ENCODE measurements at places on chromosomes 16 and 17.

DNA sequence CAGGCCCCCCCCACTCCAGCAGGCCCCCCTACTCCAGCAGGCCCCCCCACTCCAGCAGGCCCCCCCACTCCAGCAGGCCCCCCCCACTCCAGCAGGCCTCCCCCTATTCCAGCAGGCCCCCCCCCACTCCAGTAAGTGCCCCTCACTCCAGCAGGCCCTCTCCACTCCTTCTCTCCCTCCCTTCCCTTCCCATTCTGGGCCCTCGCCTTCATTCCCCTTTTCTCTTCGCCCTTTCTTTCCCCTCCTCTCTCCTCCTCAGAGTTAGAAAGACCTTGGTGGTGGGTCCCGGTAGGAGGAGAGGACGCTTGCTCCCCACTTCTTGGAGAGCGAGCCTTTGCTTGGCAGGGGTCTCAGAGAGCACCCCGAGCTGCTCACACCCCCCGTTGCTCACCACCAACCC is 177.0 kb upstream of the TNRC6C start:
- H3K27me3 ChIP-seq: peaks cover 13% of the 10 kb centered on the region
- H3K36me3 ChIP-seq: no peaks in the 10 kb centered on the region
- H3K4me3 ChIP-seq: no peak overlapping the region
- no peak for DNase-seq

GRCh38 chr17:57916925-57917858 is 38.0 kb downstream of the CUEDC1 start:
- peaks cover 55% of the 10 kb centered on the region for H3K4me1 ChIP-seq
- DNase-seq: no peak
- no peaks in the 10 kb centered on the region for H3K36me3 ChIP-seq
- H3K27ac ChIP-seq: peak overlapping the region; percentile 89
- no peak overlapping the region for H3K4me3 ChIP-seq

DNA sequence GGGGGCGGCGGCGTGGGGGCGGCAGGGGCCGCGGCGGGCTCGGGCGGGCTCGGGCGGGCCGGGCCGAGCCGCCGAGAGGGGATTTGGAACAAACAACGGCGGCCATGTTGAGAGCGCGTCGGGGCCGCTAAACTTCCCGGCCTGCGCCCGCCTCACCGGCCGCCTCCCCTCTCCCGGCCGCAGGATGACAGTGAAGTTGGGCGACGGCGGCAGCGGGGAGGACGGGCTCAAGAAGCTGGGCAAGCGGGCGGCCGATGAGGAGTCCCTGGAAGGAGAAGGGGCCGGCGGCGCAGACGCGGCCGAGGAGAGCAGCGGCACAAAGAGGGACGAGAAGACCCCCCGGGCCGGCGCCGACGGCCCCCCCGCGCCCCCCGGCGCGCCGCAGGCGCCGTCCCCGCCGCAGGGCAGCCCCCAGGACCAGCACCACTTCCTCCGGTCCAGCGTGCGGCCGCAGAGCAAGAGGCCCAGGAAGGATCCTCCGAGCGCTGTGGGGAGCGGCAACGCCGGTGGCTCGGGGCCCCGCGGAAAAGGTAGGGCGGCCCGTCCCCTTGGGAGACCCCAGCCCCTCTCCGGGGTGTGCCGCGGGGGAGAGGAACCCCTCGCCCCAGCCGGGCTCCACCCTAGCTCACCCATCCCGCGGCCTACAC is 2.4 kb downstream of the CRAMP1 start:
- peak; percentile 18 for DNase-seq
- H3K27ac ChIP-seq: no peak overlapping the region
- peaks cover 13% of the 10 kb centered on the region for H3K4me1 ChIP-seq
- H3K36me3 ChIP-seq: peaks cover 15% of the 10 kb centered on the region
- peaks cover 2% of the 10 kb centered on the region for H3K27me3 ChIP-seq

- H3K4me3 ChIP-seq: no peak overlapping the region
- DNase-seq: no peak
- H3K27ac ChIP-seq: no peak overlapping the region
- H3K4me1 ChIP-seq: no peaks in the 10 kb centered on the region
- no peaks in the 10 kb centered on the region for H3K36me3 ChIP-seq
Measured at GRCh38 chr16:80317599-80318037, 223.2 kb upstream of the DYNLRB2 start.

DNA sequence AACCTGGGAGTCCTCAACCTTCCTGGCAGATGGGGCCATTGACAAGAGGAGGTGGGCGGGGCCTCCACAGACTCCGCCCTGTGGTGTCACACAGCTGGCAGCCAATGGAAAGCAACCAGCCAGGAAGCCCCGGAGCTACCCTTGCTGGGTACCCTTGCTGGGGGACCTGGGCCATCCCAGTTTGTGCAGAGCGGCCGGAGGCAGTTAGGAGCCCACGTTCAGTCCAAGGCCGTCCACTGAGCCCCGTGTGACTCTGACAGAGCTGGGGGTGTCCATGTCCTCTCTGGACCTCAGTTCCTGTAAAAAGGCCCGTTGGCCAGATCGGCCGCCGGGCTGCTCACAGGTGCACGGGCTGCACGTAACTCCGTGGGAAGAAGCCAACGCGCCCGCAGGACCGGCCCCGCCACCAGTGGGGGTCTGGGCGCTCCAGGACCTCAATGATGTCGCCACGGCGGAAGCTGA is 17.1 kb upstream of the FAM83G start:
- H3K27me3 ChIP-seq: peaks cover 5% of the 10 kb centered on the region
- H3K4me1 ChIP-seq: peaks cover 5% of the 10 kb centered on the region
- no peak overlapping the region for H3K27ac ChIP-seq
- no peak for DNase-seq
- H3K4me3 ChIP-seq: no peak overlapping the region

GRCh38 chr17:15966183-15966878 is 21.4 kb downstream of the ADORA2B start:
- peak overlapping the region; percentile 82 for H3K27ac ChIP-seq
- peak; percentile 86 for DNase-seq
- H3K4me1 ChIP-seq: peaks cover 22% of the 10 kb centered on the region
- no peaks in the 10 kb centered on the region for H3K27me3 ChIP-seq

DNA sequence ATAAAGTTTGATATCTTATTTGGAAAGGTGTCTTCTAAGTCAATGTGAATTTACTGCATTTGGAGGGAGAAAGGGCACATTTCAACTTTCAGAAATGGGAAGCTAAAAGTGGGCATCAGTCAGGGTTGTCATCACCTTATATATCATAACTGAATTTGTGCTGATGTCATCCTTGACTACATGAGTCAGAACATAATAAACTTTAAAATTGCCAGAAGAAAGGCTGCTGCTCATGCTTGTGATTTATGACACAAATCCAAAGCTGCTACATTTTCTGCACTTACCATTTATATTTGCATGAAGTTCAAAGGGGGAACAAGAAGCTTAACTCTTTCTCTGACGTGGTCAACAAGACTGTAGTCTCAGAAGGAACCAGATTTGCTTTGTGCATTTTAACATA is 196.6 kb downstream of the UTP18 start:
- no peaks in the 10 kb centered on the region for H3K4me1 ChIP-seq
- no peaks in the 10 kb centered on the region for H3K27me3 ChIP-seq
- H3K36me3 ChIP-seq: no peaks in the 10 kb centered on the region
- no peak for DNase-seq

DNA sequence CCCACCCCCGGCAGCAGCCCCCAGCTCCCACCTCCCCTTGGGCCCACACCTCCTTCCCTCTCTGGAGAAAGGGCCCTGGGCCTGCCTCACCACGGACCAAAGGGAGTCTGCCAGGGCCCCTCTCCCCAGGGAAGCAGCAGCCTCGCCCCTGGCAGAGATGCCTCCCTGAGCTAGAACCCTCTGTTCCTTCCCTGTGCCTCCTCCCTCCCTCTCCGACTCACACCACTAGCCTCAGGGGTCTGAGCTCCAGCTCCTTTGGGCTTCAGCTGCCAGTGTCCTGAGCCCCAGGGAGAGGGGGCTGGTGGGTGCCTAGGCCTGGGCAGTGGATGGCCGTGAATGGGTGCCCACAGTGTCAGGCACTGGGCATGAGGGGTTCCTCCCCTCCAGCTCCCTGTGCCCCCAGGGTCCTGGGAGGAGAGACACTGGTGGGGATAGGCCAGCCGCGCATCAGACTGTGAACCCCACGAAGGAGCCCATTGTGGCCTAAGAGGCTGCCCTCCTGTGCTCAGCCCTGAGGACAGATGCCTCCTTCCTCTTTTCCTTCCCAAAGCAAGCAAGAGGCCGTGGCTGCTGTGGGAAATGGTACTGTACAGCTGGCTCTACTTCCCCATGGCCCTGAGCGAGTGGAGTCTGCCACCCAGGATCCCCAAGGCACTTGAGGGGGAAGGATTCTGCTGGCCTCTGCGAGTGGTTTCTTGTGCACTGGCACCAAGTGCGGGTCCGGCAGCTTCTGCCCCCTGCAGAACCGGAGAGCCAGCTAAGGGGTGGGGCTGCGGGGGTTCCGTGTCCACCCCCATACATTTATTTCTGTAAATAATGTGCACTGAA is 20.7 kb downstream of the MMP15 start:
- H3K27me3 ChIP-seq: no peaks in the 10 kb centered on the region
- H3K36me3 ChIP-seq: peaks cover 14% of the 10 kb centered on the region
- no peak overlapping the region for H3K4me3 ChIP-seq
- DNase-seq: no peak

- H3K4me1 ChIP-seq: no peaks in the 10 kb centered on the region
- no peak overlapping the region for H3K4me3 ChIP-seq
- no peaks in the 10 kb centered on the region for H3K36me3 ChIP-seq
- H3K27me3 ChIP-seq: no peaks in the 10 kb centered on the region
- no peak overlapping the region for H3K27ac ChIP-seq
- DNase-seq: no peak
Measured at GRCh38 chr17:73112246-73112645, 19.8 kb upstream of the SLC39A11 start.

- no peaks in the 10 kb centered on the region for H3K27me3 ChIP-seq
- no peak for DNase-seq
- no peak overlapping the region for H3K4me3 ChIP-seq
- H3K27ac ChIP-seq: no peak overlapping the region
- H3K36me3 ChIP-seq: no peaks in the 10 kb centered on the region
- no peaks in the 10 kb centered on the region for H3K4me1 ChIP-seq
Measured at GRCh38 chr17:29753845-29754439, 131.2 kb upstream of the CORO6 start.

DNA sequence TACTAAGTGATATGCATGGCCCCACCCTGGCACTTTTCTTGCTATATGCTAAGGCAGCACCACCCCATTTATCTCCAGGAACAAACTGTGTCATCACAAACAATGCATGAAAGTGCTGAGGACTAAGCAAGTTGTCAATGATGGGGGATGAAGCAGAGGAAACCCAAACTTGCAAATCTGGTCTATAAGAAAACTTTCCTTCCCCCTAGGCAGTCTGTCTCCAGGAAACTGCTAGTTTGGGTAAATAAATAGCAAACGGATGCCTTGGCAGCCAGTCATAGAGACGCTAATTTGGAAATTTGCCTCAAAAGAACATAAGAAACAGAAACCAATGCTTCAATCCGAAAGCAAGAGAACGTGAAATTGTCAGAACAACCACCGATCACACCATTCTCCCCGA is 5.6 kb upstream of the HSBP1 start:
- DNase-seq: no peak
- no peaks in the 10 kb centered on the region for H3K27me3 ChIP-seq
- H3K4me1 ChIP-seq: peaks cover 3% of the 10 kb centered on the region
- no peaks in the 10 kb centered on the region for H3K36me3 ChIP-seq
- H3K4me3 ChIP-seq: no peak overlapping the region
- H3K27ac ChIP-seq: no peak overlapping the region

DNA sequence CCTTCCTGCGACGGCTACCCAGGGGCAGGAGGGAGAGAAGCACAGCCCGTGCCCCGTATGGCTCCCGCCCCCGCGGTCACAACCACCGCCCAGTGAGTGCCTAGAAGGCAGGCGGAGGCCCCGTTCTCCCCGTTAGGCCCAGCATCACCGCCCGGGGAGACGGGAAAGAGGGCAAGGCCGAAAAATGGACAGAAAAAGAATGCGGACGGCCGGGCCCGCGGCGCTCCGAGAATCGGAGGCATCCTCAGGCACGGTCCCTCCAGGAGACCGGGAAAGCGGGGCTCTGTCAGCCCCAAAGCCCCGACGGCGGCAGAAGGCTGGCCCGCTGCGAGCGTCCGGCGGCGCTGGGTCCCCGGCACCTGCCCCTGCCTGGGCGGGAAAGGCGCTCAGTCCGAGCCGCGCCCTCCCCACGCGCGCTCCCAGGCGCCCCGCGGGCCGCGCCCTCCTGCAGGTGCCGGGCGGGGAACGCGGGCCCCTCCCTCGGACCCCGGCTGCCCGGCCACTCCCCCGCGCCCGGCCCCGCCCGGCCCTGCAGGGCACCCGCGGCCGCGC is 407 bp downstream of the MCRIP1 start:
- peak overlapping the region; percentile 81 for H3K4me3 ChIP-seq
- H3K27me3 ChIP-seq: no peaks in the 10 kb centered on the region
- no peak overlapping the region for H3K27ac ChIP-seq
- H3K36me3 ChIP-seq: peaks cover 2% of the 10 kb centered on the region
- DNase-seq: no peak

- no peak overlapping the region for H3K27ac ChIP-seq
- no peak for DNase-seq
Measured at GRCh38 chr17:83086199-83086880, 6.9 kb downstream of the METRNL start.

GRCh38 chr17:2571523-2572303 is 21.7 kb upstream of the PAFAH1B1 start:
- no peak for DNase-seq
- no peaks in the 10 kb centered on the region for H3K4me1 ChIP-seq
- no peak overlapping the region for H3K27ac ChIP-seq
- H3K27me3 ChIP-seq: no peaks in the 10 kb centered on the region
- H3K36me3 ChIP-seq: no peaks in the 10 kb centered on the region

DNA sequence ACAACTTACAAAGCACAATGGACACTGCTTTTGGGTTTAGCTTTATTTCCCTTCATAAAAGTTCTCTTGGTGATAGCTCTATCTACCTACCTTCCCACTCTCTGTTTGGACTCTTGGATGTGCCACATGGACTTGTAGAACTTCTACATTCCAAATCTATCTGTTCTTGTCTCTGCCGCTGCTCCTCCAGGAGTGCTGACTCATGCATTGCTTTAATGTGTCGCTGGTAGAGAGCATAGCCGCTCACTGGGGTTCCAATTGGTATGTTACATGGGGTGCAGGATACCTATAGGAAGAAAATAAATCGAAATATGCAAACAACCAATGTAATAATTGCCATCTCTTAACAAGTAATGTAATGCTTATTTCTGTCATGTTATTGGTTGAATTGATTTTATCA is 92.1 kb downstream of the TTC19 start:
- H3K36me3 ChIP-seq: peaks cover 10% of the 10 kb centered on the region
- no peak overlapping the region for H3K27ac ChIP-seq
- no peaks in the 10 kb centered on the region for H3K4me1 ChIP-seq
- H3K27me3 ChIP-seq: no peaks in the 10 kb centered on the region
- no peak for DNase-seq
- no peak overlapping the region for H3K4me3 ChIP-seq
